ENCODE measurements at places on chromosomes 1 and 21.

GRCh38 chr1:208581209-208581608 is 337.0 kb upstream of the PLXNA2 start:
- DNase-seq, result no peak

DNA sequence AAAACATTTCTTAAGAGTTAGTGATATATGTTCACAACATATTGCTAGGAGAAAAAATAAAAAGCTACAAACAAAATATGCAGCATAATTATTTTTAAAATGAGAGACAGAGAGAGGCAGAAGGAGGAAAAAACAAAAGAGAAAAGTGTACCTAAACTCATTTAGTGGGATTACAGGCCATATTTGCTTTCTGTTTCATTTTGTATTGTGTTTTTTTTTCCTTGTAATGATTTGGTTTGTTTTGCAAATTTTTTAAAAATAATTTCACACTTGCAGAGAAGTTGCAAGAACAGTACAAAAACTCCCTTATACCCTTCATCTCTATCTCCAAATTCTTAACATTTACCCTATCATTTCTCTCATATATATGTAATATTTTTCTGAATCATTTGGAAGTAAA is 65.0 kb downstream of the LBR start:
- no peak for DNase-seq

GRCh38 chr1:229596925-229597699 is 28.8 kb downstream of the TAF5L start:
- peak; percentile 8 for DNase-seq

- no peak for DNase-seq
Observed at GRCh38 chr1:54571803-54572541, 23.9 kb downstream of the ACOT11 start.

DNA sequence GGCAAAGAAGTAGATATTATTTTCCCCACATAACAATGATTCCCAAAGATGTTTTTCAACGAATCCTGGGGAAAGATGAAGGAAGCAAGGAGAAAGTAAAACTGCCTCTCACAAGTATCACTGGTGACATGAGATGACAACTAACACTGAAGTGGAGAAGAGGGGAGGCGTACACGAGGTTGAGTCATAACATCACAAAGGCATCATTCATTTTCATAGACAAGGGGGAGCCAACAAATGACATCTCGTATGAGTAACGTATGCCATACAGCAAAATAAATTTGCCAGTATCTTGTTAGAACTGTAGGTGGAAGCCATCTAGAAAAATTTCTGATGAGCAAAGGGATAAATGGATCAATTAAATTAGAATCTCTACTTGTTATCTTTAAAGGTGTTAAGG is 56.6 kb downstream of the ATP1B1 start:
- DNase-seq, result peak; percentile 27

DNA sequence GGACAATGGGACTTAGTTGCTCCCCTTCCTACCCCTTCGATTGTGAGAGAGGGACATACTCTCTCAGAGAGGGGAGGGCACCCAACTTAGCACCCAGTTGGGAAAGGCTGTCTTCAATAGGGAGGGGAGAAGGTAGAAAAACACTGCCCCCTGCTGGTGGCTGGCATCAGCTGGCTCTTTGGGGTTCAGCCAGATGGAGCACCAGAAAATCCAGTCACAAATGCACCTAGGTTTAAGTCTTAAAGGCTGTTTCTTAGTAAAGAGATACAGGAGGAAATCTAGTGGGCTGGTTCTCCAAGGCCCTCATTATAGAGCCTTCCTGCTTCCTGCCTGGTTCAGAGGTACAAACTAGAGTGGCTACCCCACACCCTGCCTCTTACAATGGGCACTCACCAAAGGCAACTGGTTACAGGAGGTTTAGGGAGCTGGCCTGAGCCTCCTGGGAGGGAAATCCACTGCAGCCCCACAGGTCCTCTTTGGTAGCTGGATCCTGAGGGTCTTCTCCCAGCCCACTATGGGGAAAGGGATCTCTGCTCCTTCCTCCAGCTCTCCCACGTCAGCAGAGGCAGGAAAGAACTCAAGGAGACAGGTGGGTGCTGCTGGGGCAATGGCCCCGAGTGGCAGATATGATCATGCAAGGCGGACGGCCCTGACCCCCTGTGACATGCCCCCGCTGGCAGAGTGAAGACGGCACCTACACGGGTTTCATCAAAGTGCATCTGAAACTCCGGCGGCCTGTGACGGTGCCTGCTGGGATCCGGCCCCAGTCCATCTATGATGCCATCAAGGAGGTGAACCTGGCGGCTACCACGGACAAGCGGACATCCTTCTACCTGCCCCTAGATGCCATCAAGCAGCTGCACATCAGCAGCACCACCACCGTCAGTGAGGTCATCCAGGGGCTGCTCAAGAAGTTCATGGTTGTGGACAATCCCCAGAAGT is 28.3 kb downstream of the EIF2D start:
- peak; percentile 77 for DNase-seq

- DNase-seq, result no peak
Observed at GRCh38 chr1:44557778-44558177, 116.5 kb downstream of the TMEM53 start.

GRCh38 chr1:198635964-198636363 is 2.9 kb upstream of the PTPRC start:
- no peak for DNase-seq

GRCh38 chr1:217004776-217005436 is 281.7 kb upstream of the ESRRG start:
- DNase-seq, result no peak

DNA sequence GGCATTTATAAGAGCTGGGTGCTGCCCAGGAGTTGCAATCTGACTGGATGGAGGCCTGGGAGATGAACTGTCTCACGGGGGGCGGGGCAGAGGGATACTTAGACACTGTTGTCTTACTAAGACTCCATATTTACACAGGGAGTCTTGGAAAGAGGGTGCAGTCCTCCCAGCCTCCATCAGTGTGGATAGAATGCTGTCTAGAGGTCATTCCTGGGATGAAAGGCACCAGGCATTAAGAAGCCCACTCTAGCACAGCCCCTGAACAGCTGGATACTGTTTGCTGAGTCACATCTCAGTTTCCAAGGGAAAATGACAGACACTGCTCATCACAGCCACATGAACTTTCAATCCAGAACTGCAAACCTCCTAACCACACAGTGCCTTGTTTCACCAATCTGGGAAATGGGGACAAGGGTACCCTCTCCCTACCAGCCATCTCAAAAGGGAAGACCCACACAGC is 43.3 kb downstream of the SSBP3 start:
- DNase-seq, result no peak

DNA sequence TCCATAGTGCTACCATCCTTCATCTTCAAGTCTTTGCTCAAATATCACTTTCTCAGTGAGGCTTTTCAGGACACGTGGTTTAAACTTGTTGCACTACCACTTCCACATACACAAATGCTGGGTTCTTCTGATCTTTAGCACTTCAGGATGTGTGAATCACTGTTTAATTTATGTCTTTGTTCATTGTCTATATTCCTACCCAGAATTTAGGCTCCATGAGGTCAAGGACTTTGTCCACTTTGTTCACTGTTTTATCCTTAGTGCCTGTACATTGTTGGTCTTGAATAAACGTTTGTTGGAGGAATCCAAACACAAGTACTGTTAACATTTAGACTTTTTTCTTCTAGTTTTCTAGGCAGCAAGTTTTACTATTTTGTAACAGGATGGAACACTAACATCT is 42.6 kb upstream of the RALGPS2 start:
- DNase-seq, result no peak

DNA sequence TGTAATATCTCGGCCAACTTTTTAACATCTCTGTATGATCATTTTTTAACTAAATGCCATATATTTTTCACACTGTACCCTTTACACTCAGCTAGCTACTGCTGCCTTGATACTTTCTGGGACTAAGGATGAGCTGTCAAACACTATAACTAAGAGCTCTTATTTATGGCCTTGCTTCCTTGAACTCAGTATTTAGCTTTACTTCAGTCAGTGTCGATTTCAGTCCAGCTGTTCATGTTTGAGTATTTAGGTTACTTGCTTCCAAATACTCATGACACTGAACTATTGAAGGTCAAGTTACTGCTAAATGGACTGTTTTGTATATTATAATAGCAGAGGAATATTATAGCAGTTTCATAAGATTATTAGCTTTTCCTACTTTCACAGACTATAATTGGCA is 25.9 kb upstream of the USP25 start:
- no peak for DNase-seq

GRCh38 chr21:39611551-39612190 is 1.1 kb upstream of the B3GALT5 start:
- DNase-seq, result peak; percentile 54

GRCh38 chr1:222104694-222105392 is 363.0 kb upstream of the DUSP10 start:
- no peak for DNase-seq

GRCh38 chr21:34908419-34909055 is 140.6 kb downstream of the RUNX1 start:
- no peak for DNase-seq

- no peak for DNase-seq
Observed at GRCh38 chr1:244211559-244211944, 160.5 kb downstream of the ZBTB18 start.

GRCh38 chr1:99497690-99498089 is 148.2 kb upstream of the PALMD start:
- no peak for DNase-seq

- no peak for DNase-seq
Observed at GRCh38 chr1:8047112-8047511, 21.0 kb upstream of the ERRFI1 start.

- no peak for DNase-seq
Observed at GRCh38 chr1:81547261-81547911, 253.3 kb upstream of the ADGRL2 start.

- no peak for DNase-seq
Observed at GRCh38 chr1:17023102-17023501, 11.4 kb upstream of the ATP13A2 start.

GRCh38 chr1:205515781-205516253 is 11.3 kb downstream of the CDK18 start:
- DNase-seq, result no peak

GRCh38 chr21:33949516-33950430 is 34.2 kb upstream of the ATP5PO start:
- no peak for DNase-seq

Data from head of caudate nucleus (tissue), 42 donors.